ENCODE measurements at places on chromosomes 6 and 20. TPM values are rescaled to one million over a fixed set of nuclear protein-coding genes. Genes with fewer than 3 reads are reported as not detected.

KIF25 gene
- not detected for total RNA-seq

OSBPL2 gene
- 65.1 TPM for total RNA-seq

GRCh38 chr6:135261872-135262725 lies 81.0 kb downstream of the MYB start:
- no peak overlapping the region for H3K4me3 ChIP-seq
- peaks cover 15% of the 10 kb centered on the region for H3K4me1 ChIP-seq
- H3K27me3 ChIP-seq = no peaks in the 10 kb centered on the region
- no peak overlapping the region for H3K27ac ChIP-seq

DNA sequence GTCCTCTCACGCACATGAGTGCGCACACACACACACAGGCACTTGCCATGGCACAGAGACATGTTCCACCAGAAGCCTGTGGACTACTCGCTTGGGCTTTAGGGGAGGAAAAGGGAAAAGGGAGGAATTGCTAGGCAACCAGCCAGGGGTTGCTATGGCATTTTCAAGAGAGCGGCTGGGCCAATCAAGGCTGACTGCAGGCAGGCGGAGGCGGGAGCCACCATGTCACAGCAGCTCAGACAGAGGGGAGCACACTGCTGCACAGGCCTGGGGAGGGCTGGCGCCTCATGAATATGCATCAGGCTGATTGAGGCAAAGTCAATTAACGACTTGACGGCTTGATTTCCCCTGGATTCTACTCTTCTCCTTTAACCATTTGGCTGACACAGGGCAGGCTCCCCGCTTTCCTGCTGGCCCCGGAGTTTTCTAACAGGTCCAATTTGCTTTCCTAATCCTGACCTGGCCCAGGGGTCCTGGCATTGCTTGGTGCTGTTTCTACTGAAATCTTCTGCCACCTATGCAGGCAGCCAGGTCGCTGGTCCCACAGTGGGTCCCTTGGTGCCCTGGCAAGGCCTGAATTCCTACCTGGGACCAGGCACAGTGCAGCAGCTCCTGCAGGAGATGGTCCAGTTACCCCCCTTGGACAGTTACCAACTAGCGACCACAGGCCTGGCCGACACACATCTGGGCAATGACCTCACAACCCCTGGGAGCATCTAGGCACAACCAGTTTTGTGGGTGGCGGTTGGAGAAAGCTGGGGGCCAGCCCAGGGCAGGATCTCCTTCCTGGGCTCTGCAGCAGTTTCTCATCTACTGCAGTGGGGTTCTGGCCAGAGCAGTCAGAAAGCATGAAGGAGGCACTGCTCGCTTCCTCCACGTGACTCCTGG lies 52.1 kb downstream of the YTHDF1 start:
- H3K27ac ChIP-seq = no peak overlapping the region
- no peaks in the 10 kb centered on the region for H3K27me3 ChIP-seq
- H3K4me3 ChIP-seq = no peak overlapping the region

- DNase-seq = no peak
- H3K4me1 ChIP-seq = no peaks in the 10 kb centered on the region
- no peaks in the 10 kb centered on the region for H3K27me3 ChIP-seq
- no peak overlapping the region for H3K27ac ChIP-seq
- H3K4me3 ChIP-seq = no peak overlapping the region
Measured at GRCh38 chr6:166987930-166988329, 11.3 kb upstream of the CEP43 start.

- no peaks in the 10 kb centered on the region for H3K36me3 ChIP-seq
- DNase-seq = no peak
- no peaks in the 10 kb centered on the region for H3K27me3 ChIP-seq
- H3K27ac ChIP-seq = peak overlapping the region; percentile 28
- H3K4me1 ChIP-seq = peaks cover 11% of the 10 kb centered on the region
Measured at GRCh38 chr20:4962241-4962855, 39.0 kb downstream of the SLC23A2 start.

- H3K4me3 ChIP-seq = no peak overlapping the region
- no peaks in the 10 kb centered on the region for H3K36me3 ChIP-seq
- H3K27me3 ChIP-seq = no peaks in the 10 kb centered on the region
- DNase-seq = no peak
- H3K4me1 ChIP-seq = peaks cover 13% of the 10 kb centered on the region
Measured at GRCh38 chr20:57493091-57493615, 31.8 kb downstream of the CTCFL start.

DNA sequence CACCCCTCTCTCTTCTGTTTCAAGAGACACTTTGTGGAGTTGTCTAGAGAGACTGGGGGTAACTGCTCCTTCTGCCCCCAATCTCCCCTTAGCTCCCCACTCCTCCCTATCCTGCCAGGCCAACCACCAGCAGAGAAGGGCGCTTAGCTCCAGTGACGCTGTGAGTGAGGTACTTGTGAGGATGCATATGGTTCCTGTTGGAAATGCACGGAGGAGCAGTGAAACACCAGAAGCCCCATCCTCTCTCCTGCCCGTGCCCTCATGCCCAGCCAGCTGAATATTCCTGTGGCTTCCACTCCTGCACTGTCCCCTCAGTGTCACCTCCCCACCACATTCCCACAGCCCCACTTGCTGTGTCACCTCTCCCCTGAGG lies 11.9 kb downstream of the NT5E start:
- peaks cover 6% of the 10 kb centered on the region for H3K4me1 ChIP-seq
- no peak for DNase-seq
- no peaks in the 10 kb centered on the region for H3K36me3 ChIP-seq
- peak overlapping the region; percentile 59 for H3K27ac ChIP-seq

DNA sequence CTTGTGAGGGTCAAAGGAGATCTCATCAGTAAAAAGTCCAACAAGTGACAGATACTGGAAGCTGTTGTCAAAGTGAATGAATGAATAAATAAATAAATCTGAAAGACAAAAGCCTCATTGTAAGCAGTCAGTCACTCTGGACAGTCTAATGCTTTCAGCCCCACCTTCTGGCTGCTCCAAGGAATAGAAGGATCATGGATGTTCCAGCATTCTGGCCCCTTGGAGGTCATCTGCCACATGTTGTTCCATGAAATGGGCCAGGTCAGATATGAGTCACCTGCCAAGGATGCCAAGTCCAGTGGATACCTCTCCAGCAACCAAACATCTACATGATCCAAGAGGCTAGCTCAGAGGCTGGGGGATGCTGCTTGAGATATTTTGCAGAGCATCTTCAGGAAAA lies 185.6 kb downstream of the BMP7 start:
- DNase-seq = no peak
- H3K36me3 ChIP-seq = no peaks in the 10 kb centered on the region
- no peak overlapping the region for H3K4me3 ChIP-seq
- H3K27me3 ChIP-seq = no peaks in the 10 kb centered on the region

DNA sequence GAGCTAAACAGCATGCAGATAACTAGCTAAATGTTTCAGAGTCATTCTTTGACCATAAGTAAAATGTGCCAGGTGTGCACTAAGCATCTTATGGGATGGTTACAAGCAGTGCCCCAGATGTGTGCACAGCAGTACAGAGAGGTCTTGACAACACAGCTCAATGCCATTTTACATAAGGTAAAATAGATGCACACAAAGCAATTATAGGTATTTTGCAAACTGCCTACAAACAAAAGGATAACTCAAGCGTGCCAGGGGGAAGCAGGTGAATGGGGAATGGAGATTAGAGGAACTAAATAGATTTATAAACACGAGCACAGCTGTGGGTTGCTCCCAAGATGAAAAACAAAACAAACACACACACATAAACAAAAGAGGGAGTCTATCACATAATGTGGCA lies 64.8 kb downstream of the SLC2A10 start:
- peaks cover 32% of the 10 kb centered on the region for H3K27me3 ChIP-seq
- H3K4me3 ChIP-seq = no peak overlapping the region
- H3K36me3 ChIP-seq = no peaks in the 10 kb centered on the region
- no peaks in the 10 kb centered on the region for H3K4me1 ChIP-seq
- no peak for DNase-seq

DNA sequence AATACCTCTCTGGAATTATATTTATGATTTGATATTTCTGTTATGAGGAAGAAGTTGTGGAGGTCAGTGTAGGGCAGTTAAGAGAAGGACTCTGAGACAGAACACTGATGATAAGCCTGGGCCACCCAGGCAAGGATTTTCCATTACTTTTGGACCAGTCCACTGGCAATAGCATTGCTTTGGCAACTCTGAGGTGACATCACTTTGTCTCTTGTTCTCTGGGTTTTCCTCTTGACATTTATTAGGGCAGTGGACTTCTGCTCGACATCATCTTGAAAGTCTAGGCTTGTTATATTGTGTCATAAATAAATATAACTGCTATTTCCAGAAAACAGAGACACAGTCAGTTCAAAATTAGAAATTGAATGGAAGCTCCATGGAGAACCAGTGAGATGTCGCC lies 268.0 kb downstream of the SMOC2 start:
- no peaks in the 10 kb centered on the region for H3K27me3 ChIP-seq
- H3K4me1 ChIP-seq = no peaks in the 10 kb centered on the region
- no peak overlapping the region for H3K27ac ChIP-seq
- no peak for DNase-seq
- H3K36me3 ChIP-seq = no peaks in the 10 kb centered on the region
